ENCODE measurements at places on chromosomes 7 and 10.

DNA sequence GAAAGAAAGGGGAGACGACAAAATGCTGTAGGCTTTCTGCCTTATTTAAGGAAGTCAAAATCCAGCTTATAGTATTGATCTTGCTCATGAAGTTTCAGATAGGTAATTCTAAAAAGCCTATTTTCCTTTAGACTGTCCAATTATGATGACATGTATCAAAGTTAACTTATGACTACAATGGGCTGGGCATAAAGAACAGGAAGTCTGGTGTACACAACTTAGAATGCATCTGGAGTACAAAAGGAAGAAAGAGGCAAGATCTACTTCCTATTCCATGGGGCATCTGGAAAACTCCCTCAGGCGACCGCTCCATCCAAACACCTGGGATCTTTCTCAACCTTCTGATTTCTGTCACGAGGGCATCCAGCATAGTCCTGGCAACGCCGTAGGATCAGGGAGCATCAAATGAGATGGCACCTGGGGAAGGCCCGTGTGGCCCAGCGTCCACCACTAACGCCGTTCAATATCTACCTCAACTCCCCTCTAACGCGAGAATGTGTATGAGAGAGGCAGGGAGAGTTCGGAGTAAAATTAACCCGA, 512 bp downstream of the FAM24B start:
- no peak for DNase-seq

- DNase-seq: no peak
Observed at GRCh38 chr10:5989756-5990155, 12.4 kb upstream of the IL15RA start.

DNA sequence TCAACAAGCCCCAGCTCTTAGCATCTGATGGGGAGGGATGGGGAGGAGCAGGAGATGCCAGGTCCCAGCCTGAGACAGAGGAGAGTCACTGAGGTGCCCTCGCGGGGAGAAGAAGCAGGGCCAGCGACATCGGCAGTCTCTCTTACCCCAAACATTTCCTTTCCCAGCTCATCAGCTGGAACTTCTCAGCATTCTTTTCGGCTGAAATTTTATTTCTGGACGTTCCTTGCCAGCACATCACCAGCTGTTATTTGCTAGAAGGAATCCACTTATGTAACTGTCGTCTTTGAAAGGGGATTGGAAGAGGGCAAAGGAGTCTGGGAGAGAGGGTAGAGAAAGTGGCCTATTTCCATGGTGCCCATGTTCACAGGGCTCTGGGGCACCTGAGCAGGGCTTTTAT, 101.0 kb upstream of the SHH start:
- DNase-seq: no peak

DNA sequence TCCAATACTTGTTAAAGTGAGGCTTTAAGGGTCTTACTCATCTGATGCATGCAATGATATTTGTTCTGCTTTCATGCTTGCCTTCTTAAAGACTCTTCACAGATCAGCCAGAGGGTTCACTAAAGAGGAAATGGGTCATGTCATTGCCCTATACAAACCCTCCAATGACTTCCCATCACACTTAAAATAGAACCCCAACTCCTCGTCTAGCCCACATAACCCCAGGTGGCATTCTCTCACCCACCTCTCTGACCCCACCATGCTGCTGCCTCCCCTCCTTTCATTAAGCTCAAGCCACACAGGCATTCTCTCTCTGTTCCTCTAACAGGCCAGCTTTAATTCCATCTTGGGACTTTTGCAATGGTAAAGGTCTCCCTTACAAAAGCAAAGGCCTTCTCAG, 253.6 kb downstream of the GRID1 start:
- DNase-seq: no peak

- DNase-seq: no peak
Observed at GRCh38 chr7:139732471-139733167, 45.2 kb downstream of the HIPK2 start.

DNA sequence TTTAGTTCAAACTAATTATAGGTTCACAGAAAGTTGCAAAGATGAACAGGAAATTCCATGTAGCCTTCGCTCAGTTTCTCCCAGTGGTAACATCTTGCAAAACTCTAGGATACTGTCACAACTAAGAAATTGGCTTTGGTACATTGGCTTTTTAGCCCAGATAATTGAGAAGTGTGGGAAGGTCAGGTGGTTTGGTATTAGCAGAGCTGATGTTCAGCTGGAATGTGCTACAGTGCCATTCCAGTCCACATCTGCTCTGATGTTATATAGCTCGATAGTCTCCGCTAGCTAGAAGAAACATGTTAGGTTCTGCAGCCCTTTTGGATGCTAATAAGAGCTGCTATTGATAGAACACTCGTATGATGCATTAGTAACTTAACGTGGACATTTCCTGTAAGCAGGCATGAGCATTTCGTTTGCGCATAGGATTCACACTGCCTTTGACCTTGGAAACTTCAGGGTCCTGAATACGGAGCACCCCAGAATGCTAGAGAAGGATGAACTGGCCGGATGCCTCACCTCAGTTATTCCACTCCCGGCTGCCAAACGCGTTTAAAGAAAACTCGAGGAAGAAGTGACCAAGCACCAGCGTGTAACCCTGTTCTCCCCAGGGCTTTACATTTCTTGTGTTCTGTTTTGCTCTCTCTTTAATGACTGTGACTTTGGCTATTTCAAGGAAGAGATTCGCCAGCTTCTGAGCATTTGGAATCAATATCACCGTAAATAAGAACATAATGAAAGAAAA, 271.4 kb downstream of the GALNT17 start:
- no peak for DNase-seq

DNA sequence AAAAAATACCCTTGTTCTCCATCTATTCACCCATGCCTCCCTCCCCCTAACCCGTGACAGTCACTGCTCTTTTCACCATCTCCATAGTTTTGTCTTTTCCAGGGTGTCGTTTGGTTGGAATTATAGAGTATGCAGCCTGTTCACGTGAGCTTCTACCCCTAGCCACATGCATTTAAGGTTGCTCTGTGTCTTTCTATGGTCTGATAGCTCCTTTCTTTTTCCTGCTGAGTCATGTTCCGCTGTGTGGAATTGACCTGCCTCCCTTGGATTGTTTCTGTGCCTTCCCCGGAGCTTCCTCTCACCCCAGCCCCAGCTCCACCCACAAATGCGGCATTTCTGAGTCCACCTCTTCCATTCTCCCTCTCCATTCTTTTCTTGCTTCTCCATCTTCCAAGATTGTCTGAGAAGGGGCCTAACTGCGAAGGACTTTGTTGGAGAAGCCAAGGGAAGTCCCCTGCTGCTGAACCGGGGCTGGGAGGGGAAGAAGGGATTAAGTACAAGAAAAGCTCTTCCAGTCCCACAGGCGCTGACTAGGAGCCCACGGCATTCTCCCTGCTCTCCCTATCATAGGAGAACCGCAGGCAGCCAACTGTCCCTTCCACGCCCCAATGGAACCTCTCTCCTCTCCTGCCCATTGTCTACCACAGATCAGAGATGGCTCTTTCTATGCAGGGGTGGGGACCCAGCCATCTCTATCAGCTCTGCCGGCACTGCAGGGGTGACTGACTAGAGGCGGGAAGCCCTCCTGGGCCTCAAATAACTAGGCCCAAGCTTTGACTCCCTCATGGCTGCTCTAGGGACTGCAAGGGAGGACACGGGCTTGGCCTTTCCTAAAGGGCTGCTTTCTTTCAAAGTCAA, 87.5 kb upstream of the ANLN start:
- no peak for DNase-seq

DNA sequence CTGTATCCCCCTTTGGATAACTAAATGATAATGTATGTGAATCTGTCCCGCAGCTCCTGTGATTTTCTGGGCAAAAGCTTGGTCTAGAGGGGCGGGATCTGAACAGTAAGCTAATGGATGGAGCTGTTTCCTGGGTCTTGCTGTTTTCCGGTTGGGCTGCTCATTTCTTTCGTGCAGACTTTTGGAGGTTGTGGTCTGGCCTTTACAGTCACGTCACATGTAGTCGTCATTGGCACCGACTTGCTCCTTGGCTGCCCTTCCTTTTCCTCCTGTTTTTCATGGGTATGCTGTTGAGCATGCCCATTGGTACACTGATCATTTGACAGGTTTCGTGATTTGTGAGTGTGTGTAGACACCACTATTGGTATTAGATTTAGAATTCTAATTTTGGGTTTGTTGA, 2.0 kb downstream of the FBH1 start:
- DNase-seq: no peak

DNA sequence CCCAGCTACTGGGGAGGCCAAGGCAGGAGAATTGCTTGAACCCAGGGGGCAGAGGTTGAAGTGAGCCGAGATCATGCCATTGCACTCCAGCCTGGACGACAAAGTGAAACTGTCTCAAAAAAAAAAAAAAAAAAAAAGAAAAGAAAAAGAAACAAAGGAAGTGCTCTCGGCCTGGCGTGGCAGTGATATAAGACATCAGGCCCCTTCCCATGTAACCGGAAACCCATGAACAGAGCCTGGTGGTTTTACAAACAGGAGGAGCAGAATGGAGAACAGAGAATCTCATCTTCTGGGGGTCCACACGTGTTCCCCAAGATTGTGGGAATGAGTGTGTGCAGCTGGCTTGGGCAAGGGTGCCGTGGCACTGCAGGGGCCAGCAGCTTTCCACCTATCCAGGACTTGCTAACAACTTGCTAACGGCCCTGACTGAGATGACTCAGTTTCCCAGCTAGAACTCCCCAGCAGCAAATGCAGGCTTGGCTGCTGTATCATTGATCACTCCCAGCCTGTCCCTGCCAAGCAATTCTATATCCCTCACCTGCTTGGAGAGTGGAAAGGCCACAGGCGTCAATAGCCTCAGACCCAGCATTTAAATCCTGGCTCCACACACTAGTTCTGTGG, 103.0 kb downstream of the COL26A1 start:
- no peak for DNase-seq

- peak; percentile 76 for DNase-seq
Observed at GRCh38 chr10:102133373-102134195, 744 bp downstream of the PPRC1 start.

DNA sequence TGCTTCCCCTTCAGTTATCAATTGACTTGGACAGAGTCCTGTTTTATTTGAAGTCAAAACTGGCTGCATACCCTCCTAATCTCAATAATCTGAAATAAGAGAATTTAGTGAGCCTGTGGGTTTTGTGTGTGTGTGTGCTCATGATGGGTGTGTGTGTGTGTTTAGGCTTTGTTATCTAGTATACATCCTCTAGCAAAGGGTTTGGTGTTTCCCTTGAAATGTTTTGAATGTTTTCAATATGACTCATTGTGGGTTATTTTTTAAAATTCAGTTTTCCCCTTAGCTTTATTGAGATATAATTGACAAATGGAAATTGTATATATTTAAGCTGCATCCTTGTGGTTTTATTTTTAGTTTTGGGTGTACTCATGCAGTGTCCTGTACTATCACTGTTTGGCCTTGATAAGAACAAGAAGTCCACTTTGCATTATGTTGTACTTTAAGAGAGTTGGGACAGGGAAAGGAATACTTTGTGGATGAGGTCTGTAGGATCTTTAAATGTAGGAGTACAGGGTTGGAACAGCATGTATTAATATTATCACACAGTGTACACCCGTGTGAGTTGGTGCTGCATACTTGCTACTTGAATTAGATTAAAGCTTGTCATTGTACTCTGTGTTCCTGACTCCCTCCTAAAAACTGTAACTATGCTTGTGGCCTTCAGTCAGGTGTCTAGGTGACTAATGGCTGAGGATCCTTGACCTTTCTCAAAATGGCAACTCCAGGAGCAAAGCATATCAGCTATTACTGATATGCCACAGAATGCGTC, 58.3 kb downstream of the VCL start:
- no peak for DNase-seq

- no peak for DNase-seq
Observed at GRCh38 chr7:144821067-144821466, 14.8 kb downstream of the TPK1 start.

DNA sequence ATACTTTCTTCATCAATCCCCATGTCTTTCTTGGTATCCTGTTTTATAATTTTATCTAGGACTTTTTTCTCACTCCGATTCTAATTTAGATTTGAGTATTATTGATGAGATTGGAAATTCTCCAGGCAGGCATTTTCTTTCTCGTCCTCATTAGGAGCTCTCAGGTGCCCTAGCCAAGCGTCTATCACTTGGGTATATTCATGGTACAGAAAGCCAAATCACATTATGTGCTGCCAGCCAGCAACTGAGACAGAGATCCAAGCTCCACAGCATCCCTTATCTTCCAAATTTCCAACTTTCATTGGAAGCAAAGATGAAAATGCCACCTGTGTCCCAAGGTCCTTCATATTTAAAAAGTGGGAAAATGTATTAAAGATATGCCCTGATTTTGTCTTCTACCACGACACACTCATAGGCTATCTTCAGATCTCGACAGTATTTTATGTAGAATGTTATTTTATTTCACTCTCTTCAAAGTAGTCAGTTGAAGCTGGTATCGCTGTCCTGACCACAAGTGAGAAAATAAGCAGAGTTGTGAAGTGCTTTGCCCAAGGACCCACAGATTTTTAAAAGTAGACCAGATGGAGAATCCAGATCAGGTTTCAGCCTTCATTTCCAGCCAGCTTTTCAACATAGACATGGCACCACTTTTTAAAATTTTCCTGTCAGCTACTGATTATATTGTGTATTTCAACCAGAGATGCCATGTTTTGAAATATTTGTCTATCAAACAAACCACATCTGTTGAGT, 773.4 kb downstream of the CNTNAP2 start:
- no peak for DNase-seq
